ENCODE measurements at places on chromosomes 3 and 15. TPM values are rescaled to one million over a fixed set of nuclear protein-coding genes. Genes with fewer than 3 reads are reported as not detected.

CPN2 gene
- 0.72 TPM for total RNA-seq

ALDH1L1 gene
- 60.0 TPM for total RNA-seq

RAP2B gene
- 17.8 TPM for total RNA-seq

CHP1 gene
- total RNA-seq: 171 TPM

ADAMTS7 gene
- 3.1 TPM for total RNA-seq

ANKUB1 gene
- total RNA-seq: not detected

Data from kidney (tissue), 22 donors.